ENCODE measurements at places on chromosomes 11 and 22.

DNA sequence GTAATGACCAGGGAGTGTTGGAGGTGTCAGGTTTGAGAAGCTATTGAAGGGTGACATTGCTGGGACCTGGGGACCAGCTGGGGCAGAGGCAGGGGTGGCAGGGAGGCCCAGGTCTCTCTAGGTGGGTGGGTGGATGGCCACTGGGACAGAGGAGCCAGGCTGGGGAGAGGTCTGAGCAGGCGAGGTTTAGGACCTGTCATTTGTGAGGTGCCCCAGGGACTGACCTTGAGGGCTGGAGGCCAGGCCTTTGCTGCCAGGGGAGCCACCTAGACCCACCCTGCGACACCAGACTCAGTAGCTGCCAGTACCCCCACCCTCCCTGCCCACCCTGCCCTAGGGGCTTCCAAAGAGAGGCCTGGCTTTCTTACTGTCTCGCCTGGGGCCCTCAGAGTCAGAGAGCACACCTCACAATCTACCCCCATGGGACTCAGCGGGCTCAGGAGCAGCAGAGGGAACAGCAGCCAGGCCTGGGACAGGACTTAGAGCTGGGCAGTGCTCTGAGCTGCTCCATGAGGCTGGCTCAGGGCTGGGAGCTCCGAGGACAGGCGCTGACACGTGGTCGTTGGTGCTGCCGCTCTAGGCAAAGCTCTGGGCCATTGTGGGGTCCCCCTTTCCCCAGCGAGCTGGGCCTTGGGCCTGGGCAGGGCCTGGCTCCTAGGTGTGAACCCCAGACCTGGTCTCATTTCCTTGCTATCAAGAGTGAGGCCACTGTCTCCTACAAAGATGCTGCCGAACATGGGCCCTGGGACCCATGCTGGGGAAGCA lies 28.6 kb upstream of the PPARA start:
- DNase-seq = no peak

DNA sequence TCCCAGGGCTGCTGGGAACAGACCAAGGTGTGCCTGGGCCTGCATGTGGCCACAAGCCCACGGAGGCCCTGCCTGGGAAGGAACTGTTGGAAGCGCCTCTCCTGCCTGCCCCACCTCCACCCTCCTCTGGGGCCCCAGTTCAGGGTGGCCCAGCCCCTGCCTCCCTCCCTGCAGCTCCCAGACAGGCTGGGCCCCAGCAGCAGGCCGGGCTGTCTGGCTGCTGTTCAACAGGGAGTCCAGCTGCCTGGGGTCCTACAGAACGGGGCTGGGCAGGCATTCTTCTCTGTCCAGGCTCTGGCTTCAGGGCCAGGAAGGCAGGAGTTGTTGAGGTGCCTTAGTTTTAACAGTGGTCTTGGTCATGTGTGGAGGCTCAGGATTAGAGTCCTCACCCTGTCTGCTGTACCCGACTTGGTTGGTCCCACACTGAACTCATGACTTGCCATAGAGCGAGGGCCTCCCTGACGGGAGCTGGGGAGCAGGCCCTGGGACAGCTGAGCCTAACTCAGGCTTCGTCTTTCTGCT lies 11.8 kb downstream of the PRDM11 start:
- no peak for DNase-seq

- DNase-seq = no peak
These were observed 29.2 kb upstream of the CRYBB3 start for GRCh38 chr22:25170426-25170980.

DNA sequence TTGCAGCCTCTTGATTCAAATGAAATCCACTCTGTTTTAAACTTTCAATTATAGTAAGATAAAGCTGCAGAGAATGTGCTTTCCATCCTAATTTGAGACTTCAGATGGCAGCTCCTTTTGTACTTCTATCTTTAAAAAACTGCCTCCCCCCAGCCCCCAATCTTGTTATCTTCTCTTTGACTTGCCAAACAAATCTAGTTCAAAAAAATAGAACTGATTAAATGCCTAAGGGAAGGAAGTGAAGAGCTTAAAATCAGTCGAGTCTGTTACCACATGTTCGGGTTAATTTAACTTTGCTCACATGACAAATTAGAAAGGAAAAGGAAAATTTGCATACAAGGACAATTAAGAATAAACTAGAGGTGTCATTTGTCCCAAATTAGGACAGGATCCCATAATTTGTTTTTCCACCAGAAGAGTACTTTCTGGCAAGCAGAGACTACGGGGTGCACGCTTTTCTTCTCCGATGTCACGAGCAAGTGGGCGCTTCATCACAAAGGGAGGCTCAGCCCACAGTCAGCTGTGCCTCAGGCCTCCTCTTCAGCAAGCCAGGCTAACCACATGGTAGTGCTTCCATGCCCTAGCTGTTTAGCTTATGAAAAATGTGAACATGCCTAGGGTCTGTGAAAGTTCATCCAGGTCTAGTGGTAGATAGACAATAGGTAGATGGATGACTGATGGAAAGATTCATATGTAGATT lies 69.0 kb upstream of the LDLRAD3 start:
- DNase-seq = no peak

DNA sequence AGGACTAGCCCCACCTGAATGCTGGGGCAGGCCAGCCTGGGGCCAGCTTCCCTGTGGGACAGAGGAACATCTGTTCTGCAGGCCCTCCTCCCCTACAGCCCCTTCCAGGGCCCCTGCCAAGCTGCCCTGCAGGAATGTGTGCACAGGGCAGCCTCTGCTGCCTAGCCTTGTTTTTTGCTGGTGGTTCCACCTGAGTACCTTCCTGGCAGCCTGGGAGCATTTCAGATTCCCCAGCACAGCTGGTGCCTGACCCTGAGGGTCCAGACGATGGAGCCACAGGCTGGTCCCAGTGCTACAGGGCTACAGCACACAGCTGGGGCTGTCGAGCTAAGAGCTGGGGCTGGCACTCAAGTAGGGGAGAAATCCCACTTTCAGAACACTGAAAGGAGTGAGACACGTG lies 22.3 kb upstream of the GPR83 start:
- DNase-seq = no peak

DNA sequence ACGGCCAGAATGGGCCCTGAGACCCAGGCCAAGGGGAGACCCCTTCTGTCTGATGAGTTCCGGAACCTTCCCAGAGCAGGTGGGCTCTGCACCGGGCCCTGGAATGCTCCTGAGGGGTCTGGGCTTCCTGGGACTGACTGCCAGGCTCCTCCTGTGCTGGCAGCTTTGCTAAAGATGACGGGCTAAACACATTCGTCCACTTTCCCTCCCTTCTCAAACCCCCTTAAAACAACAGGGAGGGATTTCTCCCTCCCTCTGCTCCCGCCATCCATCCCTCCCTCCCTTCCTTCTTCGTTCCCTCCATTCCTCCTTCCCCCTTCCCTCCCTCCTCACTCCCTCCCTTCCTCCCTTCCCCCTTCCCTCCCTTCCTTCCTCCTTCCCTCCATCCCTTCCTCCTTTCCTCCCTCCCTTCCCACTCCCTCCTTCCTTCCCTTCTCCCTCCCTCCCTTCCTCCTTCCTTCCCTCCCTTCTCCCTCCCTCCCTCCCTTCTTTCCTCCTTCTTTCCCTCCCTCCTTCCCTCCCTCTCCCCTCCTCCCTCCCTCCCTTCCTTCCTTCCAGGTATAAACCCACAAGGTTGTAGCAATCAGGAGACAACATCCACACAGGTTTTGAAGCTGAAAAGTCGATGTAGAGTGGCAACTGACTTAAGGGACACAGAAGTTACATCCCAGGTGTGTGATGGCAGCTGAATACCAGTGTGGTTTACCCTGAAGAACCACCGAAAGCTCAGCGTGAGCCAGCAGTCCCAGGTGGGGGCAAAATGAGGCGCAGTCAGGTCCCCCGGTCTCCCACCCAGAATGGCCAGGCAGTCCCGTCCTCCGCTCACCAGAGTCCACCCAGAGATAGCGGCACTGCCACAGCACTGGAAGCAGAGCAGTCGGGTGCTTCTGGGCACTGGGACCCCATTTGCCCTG lies 18.8 kb upstream of the MGAT3 start:
- no peak for DNase-seq

DNA sequence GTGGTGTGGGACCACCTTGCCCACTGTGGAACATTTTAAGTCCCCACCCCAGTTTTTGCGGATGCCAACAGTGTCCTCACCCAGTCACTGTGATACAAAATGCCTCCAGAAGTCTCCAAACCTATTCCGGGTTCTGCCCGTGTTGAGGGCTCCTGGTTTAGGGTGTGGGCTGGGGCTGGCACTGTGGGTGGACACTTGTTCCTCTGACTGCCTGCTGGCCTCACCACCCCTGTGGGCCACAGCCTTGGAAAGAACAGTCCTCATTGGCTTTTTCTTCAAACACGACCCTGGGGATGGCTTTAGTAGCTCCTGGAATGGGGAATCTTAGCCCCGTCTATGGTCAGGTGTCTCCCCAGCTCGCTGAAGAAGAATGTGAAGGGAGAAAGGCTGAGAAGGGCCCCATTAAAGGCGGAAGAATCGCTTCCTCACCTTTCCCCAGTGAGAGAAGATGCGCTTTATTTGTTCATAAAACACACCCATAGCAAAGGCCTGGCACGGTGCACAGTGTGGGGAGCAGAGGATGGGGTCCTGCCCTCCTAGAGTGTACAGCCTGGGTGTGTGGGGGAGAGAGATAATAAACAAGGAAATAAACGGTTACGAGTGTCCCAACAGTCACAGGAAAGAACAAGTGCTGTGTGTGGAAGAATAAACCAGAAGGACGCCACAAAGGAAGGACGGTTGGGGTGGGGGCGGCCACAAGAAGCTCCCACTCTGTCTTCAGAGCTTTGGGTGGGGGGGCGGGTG lies 91.6 kb upstream of the SLC22A12 start:
- DNase-seq = no peak

DNA sequence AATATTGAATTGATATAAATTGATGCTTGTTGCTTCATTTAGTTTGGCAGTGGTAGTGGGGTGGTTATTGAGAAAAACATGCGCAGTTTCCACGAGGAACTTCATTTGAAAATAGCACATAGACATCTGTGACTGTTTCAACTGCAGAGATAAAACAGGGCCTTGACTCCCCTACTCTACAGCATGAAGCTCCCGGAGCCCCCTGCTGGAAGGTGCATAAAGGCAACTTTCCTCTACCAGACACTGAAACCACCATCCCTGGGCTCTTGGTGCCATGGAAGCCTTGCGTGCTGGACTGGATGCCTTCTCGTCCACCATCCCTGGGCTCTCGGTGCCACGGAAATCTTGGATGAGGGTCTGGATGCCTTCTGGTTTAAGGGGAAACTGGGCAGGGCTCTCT lies 195.9 kb downstream of the CSNK2A3 start:
- DNase-seq = no peak

GRCh38 chr22:42365111-42365865 lies 66.9 kb downstream of the NFAM1 start:
- no peak for DNase-seq

- no peak for DNase-seq
These were observed 906.3 kb downstream of the DLG2 start for GRCh38 chr11:84720706-84721402.

- no peak for DNase-seq
These were observed 9.5 kb downstream of the SYT7 start for GRCh38 chr11:61571337-61571736.

DNA sequence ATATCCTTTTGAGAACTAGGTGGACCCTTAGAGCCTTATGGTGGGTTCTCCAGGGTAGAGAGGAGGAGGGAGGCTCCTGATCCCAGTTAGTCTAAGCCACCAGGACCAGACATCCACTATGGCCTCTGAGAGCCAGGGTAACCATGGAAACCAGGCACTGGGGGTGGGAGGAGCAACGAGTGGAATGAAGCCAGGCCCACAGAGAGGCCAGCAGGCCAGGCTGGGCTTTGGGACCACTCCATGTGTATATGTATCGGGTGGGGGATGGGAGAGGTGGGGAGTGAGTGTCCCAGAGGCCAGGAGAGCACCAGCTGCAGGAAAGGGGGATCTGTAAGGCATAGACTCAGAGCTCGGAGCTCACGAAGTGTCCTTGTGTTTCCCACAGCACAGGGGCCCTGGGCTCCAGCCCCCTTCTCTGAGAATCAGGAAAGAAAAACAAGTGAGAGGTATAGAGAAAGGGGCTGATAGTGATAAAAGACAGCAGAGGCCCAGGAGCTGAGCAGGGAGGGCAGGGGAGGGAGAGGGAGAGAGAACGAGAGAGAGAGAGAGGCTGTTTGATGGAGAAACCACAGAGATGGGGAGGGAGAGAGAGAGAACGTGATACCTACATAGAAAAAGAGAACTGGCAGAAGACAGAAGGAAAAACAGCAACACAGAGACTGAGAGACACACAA lies 15.5 kb upstream of the TSPAN18 start:
- no peak for DNase-seq

DNA sequence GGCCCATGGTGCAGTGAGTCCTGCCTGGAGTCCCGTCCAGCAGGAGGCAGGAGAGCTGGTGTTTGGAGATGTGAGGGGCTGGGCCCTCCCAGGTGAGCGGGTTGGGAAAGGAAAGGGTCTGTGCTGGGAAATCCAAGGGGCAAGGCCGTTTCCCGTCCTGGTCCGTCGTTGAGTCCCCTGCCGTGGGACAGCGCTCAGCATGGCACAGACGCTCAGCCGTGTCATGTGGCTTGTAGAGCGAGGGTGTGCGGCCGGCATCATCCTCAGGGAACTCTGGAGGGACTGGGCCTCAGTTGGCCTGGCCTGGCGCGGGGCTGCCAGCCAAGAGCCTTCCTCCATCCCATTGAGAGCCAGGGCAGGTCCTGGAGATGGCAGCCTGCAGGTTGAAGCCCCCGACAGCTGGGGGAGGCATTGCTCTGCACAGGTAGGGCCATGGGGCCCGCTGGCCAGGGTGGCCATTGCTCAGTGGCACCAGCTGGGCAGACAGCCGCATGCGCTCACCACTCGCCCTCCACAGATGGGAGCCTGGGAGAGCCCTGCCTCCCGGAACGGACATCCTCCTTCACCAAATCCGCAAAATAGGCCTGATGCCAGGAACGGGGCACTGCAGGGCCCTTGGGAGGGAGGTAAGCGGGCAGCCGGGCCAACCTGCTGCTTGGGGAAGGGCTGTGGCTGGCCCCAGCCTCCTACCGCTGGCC lies 28.7 kb downstream of the KCNQ1 start:
- no peak for DNase-seq
